WERI-Rb-1 (cell line): ENCODE measurements at places on chromosomes 12 and 14.

DNA sequence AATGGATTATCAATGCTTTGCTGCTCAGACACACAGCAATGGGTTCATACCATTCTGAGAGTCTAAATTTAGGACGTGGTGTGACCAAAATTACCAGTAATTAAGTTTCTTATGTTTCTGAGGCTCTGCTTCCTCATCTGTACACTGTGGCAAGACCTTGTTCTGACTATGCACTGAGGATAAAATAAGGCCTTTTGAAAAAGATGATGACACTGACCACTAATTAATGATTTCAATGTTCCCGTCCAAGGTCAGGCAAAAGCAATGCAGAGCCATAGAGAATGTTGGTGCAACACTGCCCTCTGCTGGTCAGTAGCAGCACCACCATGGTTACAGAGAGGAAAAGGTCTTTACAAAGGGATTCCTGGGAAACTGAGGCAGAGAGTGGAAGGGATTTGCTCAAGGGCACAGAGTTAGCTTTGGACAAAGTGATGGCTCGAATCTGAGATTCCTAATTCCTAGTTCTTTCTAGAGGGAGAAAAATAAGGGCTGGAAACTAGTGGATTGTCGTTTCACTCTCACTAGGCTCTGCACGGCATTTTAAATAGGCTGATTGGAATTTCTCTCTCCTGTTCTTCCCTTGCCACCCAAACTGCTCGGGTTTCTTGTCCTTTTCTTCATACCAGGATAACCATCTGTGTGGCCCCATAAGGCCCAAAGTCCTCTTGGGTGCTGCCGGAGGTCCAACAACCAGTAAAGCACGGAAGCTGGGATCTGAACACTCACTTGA is 22.3 kb upstream of the P2RX7 start:
- DNase-seq: peak; percentile 57

DNA sequence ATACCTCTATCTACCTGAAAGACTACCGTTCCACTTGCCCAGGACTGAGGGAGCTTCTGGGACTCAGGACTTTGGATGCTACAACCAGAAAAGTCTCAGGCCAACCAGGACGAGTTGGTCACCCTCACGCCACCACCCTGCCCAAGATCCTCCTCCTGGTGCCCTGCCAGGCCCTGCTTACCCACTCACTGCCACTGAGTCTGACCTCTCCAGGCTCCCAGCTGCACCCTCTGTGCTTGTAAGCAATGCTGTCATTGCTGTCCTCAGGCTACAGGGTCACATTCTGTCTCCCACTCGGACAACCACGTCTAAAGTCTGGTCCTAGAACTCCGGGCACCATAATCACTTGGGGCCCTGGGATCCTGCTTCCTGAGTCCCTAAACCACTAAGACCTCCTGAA is 9.2 kb downstream of the TTC7B start:
- no peak for DNase-seq

DNA sequence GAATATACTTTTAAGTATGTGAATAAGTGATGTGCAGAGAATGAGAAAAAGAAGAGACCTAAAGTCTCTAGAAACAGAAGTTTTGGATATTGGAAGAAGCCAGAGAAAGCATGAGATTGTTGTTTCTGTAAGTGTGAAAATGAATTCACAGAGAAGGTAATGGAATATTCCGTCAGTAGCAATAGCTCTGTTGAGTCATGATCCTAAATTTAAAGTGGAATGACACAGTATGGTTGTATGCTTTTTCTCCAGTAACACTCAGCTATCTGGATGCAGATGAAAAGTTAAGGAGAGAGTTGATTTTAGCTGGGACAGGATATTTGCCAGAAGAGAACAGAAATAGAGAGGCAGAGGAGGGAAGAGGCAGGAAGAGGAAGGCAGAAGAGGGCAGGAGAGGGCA is 1166.3 kb downstream of the GALC start:
- no peak for DNase-seq

DNA sequence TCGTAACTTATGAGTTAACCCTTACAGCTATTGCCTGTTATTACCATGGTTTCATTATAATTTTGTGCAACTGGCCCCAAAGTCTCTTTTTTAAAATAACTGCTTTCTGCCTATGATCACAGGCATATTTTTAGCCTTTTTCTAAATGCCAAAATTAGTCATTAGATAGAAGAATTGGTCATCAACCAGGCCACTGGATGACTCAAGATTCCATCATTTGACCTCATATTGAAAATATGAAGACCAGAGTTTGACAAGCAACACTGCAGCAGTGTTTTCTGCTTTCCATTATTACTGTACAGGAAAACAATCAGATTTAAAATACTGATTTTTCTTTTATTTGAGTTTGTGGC is 54.7 kb upstream of the OTOGL start:
- DNase-seq: no peak

DNA sequence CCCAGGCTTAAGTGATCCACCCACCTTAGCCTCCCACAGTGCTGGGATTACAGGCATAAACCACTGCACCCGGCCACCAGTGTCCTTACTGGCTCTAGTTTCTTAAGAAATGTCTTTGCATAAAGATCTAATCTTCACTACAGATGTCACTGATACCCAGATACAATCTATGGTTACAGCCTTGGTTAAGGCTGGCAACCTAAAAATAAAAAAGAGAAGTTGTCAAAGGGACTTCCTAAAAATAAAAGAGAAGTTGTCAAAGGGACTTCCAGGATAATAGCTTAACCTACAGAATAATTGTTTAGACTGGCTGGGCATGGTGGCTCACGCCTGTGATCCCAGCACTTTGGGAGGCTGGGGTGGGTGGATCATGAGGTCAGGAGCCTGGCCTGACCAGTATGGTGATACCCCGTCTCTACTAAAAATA is 27.6 kb downstream of the ETFBKMT start:
- no peak for DNase-seq

- no peak for DNase-seq
Observed at GRCh38 chr12:7868391-7868790, 4.3 kb downstream of the SLC2A14 start.

GRCh38 chr14:100076606-100077005 is 11.4 kb downstream of the EVL start:
- DNase-seq: peak; percentile 63

GRCh38 chr12:110498984-110499706 is 2.8 kb downstream of the VPS29 start:
- DNase-seq: no peak

GRCh38 chr14:104724407-104724980 is 465 bp downstream of the ADSS1 start:
- peak; percentile 40 for DNase-seq

GRCh38 chr12:87425942-87426554 is 603.2 kb downstream of the C12orf50 start:
- no peak for DNase-seq

GRCh38 chr12:80580254-80580653 is 127.2 kb upstream of the MYF6 start:
- no peak for DNase-seq

DNA sequence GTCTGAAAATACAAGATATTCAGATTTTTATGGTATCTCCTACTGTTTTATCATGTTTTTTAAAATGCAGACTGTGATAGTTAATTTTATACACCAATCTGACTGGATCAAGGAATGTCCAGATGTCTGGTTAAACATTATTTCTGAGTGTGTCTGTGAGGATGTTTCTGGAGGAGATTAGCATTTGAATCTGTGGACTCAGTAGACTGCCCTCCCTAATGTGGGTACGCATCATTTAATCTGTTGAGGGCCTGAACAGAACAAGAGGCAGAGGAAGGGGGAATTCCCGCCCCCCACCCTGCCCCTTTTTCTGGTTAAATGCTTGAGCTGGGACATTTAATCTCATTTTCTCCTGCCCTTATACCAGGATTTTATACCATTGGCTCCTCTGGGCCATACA is 72.1 kb downstream of the AVPR1A start:
- DNase-seq: no peak

DNA sequence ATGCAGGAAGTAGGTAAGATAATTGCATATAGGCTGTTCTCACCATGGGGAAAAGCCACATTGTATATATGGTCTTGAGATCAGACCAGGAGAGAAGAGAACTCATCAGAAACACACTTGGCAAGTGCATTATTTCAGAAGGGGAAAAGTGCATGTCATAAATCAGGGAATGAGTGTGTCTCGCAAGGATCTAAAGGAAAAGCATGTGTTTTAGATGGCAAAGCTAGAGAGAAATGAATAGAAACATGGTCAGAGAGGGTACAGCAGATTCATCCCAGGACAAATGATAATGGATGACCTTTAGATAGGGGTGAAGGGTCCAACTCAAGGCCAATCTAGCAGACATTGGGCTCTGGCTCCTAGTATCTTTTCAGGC is 230.2 kb upstream of the NAV3 start:
- DNase-seq: no peak

DNA sequence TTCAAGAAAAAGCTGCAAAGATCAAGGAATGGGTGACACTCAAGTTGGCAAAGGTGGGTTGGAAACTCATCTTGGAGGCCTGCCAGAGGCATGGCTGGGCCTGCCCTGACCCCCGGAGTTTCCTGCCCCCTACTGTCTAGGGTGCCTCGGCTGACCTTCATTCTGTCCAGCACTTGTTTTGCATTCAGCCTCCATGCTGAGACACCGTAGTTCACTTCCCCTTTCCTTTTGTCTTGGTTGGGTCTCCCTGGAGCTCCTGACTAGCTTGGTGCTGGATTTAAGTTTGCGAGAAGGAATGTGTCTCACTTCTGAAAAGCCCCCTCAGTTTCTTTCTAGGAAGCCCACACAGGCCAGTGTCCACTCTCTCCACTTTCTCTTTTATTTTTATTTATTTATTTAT is 26.5 kb downstream of the PLEKHH1 start:
- no peak for DNase-seq

GRCh38 chr14:70422538-70422937 is 5.6 kb upstream of the SYNJ2BP start:
- DNase-seq: no peak

DNA sequence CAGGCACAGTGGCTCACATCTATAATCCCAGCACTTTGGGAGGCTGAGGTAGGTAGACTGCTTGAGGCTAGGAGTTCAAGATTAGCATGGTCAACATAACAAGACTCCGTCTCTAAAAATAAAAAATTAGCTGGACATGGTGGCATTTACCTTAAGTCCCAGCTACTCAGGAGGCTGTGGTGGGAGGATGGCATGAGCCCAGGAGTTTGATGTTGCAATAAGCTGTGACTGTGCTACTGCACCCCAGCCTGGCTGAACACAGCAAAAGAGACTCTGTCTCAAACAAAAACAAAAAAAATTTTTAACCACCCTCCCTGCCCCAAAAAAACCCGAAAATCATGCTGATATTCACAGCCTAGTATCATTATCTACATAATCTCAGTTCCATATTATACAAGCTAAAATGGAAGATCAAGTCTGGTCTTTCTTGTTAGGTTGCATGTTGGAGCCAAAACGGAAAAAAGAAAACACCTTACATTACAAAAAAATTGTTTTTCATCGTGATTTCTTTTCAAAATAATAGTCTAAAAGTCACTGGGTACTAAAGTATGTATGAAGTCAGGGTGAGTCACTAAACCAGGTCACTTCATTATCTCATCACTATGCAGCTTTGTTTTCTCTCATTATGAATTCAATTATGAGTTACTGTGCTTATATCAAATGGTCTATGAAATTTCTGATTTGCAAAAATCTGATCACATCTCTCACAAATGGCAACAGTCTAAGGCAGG is 13.8 kb downstream of the GXYLT1 start:
- DNase-seq: no peak

DNA sequence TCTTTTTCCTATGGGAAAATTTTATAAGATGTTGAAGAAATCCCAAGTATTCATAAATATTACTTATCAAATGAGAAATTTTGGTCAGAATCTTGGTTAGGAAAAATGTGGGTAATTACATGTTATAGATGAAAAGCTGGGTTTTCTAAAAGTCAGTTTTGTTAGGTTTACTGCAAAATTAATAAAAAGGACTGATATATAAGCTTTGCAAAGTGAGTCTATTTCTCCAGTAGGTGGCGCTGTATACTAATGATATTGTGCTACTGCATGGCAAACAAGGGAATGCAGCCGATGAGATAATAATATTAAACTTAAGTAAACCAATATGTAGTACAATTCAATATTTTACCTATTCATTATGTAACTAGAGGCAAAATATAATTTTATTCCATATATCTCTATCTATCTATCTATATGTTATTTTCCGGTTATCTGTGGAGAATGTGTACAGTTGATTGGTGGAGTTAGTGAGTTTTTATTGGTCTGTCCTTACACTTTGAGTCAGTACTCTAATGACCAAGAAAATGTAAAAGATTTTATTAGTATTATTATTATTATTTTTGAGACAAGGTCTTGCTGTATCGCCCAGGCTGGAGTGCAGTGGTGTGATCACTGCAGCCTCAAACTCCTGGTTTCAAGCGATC is 32.9 kb downstream of the MIPOL1 start:
- DNase-seq: no peak

DNA sequence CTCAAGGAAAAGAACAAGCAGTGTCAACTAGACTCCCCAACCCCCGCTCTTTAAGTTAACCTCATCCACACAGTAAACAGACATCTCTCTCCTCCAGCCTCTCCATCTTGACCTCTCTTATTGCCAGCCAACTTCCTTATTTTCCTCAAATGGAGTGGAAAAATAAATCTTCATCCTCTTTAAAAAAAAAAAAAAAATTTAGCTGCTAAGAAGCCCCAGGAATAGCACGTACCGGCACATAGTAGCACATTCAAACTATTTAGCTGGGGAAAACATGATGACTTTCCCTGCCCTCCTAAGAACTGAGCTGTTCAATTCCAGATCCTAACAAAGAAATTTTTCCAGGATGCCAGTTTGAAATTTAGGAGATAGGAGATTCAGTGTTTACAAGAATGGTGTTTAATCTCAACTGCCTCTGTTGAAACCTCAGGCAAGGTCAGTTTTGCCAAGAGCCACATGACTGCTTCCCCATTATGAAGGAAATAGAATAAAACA is 90.8 kb downstream of the EPS8 start:
- no peak for DNase-seq

DNA sequence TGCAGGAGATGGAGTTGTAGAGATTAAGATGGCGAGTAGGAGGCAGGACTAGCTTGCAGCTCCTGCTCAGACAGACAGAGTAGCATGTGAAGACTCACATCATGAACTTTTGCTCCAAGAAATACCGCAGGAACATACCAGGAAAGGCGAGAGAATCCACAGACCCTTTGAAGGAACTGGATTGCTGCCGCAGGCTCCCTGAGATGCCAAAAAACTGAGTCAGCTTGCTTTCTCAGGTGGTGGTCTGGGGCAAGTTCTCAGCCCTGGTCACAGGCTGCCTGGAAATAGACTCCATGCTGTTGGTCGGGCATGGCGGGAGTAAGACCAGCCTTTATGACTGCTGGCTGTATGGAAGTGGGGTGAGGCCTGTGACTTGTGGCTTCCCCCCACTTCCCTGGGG is 163.6 kb upstream of the NAV3 start:
- no peak for DNase-seq

DNA sequence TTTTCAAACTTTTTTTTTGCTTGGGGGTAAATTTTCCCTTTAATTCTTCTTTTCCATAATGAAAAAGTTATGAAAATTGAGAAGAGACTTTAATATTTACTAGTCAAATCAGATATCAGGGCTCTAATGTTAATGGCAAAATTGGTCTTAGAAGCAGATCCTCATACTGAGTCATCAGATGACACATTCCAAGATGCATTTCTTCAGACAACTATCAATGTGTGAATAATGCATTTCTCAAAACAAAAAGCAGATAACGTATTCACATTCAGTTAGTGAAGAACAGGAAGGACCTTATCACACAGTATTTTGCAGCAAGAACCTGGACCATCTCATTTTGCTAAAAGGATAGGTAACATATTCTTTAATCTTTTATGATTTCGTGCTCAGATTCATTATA is 130.7 kb downstream of the GPHN start:
- no peak for DNase-seq
